WTC11 (cell line): ENCODE measurements at places on chromosomes 1 and 21. TPM values are rescaled to one million over a fixed set of nuclear protein-coding genes. Genes with fewer than 3 reads are reported as not detected.
A peak's percentile ranks its signal among the peaks of the same experiment; 100 is the strongest.

DNA sequence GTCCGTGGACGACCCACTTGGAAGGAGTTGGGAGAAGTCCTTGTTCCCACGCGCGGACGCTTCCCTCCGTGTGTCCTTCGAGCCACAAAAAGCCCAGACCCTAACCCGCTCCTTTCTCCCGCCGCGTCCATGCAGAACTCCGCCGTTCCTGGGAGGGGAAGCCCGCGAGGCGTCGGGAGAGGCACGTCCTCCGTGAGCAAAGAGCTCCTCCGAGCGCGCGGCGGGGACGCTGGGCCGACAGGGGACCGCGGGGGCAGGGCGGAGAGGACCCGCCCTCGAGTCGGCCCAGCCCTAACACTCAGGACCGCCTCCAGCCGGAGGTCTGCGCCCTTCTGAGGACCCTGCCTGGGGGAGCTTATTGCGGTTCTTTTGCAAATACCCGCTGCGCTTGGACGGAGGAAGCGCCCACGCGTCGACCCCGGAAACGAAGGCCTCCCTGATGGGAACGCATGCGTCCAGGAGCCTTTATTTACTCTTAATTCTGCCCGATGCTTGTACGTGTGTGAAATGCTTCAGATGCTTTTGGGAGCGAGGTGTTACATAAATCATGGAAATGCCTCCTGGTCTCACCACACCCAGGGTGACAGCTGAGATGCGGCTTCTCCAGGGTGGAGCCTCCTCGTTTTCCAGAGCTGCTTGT lies 32.4 kb downstream of the PRMT2 start:
- H3K27me3 ChIP-seq: peaks cover 35% of the 10 kb centered on the region
- peaks cover 16% of the 10 kb centered on the region for H3K4me1 ChIP-seq
- H3K27ac ChIP-seq: no peak overlapping the region
- peak overlapping the region; percentile 81 for H3K4me3 ChIP-seq

- no peaks in the 10 kb centered on the region for H3K36me3 ChIP-seq
- H3K27me3 ChIP-seq: peaks cover 4% of the 10 kb centered on the region; the same call in 1 of the 2 replicates
- H3K4me1 ChIP-seq: peaks cover 22% of the 10 kb centered on the region
- no peak overlapping the region for H3K27ac ChIP-seq
- no peak for DNase-seq
Measured at GRCh38 chr1:58862728-58863385, 79.0 kb upstream of the JUN start.

- H3K36me3 ChIP-seq: no peaks in the 10 kb centered on the region; the same call in 1 of the 2 replicates
- no peaks in the 10 kb centered on the region for H3K27me3 ChIP-seq
- no peak for DNase-seq
- H3K4me1 ChIP-seq: peaks cover 95% of the 10 kb centered on the region
- peak overlapping the region; percentile 91 for H3K27ac ChIP-seq
- peak overlapping the region; percentile 37 for H3K4me3 ChIP-seq
Measured at GRCh38 chr1:158020259-158020885, 26.9 kb downstream of the KIRREL1 start.

DNA sequence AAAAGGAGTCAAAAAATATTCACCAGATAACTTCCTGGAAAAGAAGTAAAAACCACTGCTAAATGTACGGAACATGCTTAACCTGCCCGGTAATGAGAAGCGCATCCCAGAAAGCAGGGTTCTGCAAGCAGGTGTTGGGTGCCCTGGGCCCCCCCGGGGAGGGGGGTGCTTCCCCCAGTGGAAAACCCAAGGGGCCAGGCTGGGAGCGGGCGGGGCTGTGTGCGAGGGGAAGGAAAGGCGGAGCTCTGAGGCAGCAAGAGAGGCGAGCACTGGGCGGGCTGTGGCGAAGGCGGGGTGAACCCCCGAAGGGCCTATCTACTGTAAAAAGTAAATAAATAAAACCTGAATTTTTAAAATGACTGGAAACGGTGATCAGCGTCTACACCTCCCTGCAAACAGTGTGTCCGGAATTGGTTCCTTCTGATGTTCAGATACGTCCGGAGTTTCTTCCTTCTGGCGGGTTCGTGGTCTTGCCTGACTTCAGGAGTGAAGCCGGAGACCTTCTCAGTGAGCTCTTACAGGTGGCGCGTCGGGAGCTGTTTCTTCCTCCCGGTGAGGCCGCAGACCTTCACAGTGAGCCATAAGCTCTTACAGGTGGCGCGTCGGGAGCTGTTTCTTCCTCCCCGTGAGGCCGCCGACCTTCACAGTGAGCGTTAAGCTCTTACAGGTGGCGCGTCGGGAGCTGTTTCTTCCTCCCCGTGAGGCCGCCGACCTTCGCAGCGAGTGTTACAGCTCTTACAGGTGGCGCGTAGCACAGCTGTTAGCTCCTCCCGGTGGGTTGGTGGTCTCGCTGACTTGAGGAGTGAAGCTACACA lies 13.4 kb downstream of the FTCD start:
- H3K4me3 ChIP-seq: no peak overlapping the region
- H3K27ac ChIP-seq: no peak overlapping the region

DNA sequence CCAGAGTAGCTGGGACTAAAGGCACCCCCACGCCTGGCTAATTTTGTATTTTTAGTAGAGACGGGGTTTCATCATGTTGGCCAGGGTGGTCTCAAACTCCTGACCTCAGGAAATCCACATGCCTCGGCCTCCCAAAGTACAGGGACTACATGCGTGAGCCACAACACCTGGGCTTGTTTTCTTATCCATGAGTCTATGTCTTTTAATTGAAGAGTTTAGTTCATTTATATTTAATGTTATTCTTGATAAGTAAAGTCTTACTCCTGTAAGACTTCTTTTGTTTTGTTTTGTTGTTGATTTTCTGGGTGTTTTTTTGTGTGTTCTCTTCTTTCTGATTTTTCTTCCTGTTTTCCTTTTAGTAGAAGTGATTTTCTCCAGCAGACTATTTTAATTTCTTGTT lies 621.0 kb downstream of the LTN1 start:
- DNase-seq: no peak
- H3K27ac ChIP-seq: no peak overlapping the region
- H3K4me1 ChIP-seq: no peaks in the 10 kb centered on the region
- H3K27me3 ChIP-seq: no peaks in the 10 kb centered on the region
- H3K36me3 ChIP-seq: peaks cover 9% of the 10 kb centered on the region
- no peak overlapping the region for H3K4me3 ChIP-seq

- H3K4me3 ChIP-seq: no peak overlapping the region
- H3K4me1 ChIP-seq: no peaks in the 10 kb centered on the region; the same call in 1 of the 2 replicates
- H3K36me3 ChIP-seq: peaks cover 29% of the 10 kb centered on the region
- no peak for DNase-seq
- H3K27me3 ChIP-seq: peaks cover 7% of the 10 kb centered on the region
- H3K27ac ChIP-seq: no peak overlapping the region
Measured at GRCh38 chr1:42917241-42917495, 41.5 kb downstream of the SLC2A1 start.

DNA sequence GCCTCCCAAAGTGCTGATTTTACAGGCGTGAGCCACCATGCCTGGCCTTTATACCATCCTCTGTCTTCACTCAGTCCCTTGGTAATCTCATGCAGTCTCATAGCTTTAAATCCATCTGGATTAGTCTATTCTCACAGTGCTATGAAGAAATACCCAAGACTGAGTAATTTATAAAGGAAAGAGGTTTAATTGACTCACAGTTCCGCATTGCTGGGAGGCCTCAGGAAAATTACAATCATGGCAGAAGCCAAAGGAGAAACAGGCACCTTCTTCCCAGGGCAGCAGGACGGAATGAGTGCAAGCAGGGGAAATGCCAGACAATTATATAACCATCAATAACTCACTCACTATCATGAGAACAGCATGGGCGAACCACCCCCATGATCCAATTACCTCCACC lies 49.1 kb upstream of the CPLANE2 start:
- H3K36me3 ChIP-seq: peaks cover 2% of the 10 kb centered on the region
- H3K4me1 ChIP-seq: no peaks in the 10 kb centered on the region; the same call in 1 of the 2 replicates
- no peaks in the 10 kb centered on the region for H3K27me3 ChIP-seq
- H3K27ac ChIP-seq: no peak overlapping the region

DNA sequence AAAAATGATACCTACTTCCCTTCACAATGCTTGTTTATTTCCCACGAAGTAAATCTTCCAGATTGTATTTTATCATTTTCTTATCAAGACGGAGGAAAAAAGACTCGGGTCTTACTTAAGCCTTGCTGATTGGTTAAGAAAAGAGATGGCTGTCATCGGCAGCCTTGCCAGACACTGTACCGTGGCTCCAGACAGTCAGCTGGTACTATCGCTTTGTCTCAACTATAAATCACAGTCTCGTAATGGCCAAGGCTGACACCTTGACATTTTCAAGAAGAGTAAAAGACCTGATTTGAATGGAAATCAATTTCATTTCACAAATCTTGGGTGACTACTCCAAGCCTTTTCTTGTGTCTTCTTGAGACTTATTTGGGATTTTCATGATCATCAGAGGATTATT lies 868.0 kb downstream of the USP25 start:
- H3K27me3 ChIP-seq: no peaks in the 10 kb centered on the region
- peaks cover 3% of the 10 kb centered on the region for H3K36me3 ChIP-seq
- H3K4me1 ChIP-seq: peaks cover under 1% of the 10 kb centered on the region
- no peak overlapping the region for H3K27ac ChIP-seq
- no peak for DNase-seq

DNA sequence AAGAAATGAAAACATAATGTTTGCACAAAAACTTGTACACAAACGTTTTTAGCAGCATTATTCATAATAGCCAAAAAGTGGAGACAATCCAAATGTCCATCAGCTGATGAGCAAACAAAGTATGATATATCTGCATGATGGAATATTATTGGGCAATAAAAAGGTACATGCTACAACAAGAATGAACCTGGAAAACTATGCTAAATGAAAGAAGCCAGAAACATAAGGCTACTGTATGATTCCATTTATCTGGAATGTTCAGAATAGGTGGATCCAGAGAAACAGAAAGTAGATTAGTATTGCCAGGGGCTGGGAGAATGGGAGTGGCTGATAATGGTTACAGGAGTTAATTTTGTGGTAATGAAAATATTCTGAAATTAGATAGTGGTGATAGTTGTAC lies 19.0 kb downstream of the FBXO28 start:
- H3K4me1 ChIP-seq: no peaks in the 10 kb centered on the region
- no peaks in the 10 kb centered on the region for H3K27me3 ChIP-seq
- DNase-seq: no peak
- H3K4me3 ChIP-seq: no peak overlapping the region

DNA sequence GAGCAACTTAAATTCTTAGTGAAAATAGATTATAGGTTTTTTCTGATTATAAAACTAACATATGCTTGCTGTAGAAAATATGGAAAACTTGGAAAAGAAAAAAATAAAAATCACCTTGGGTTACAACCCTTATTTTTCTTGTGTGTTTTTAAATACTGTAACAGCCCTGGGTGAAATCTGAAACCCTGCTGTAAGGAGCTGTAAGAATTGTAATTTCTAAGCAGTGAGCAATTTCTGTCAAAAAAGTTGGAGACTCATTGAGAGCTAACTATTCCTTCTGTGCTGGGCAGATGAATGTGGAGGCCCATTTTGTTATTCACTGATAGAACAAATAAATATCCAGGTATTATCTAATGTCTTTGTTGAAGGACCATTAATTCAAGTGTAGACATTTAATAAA lies 42.6 kb downstream of the ADCY10 start:
- no peak overlapping the region for H3K4me3 ChIP-seq
- H3K27me3 ChIP-seq: no peaks in the 10 kb centered on the region
- H3K4me1 ChIP-seq: peaks cover 25% of the 10 kb centered on the region
- no peaks in the 10 kb centered on the region for H3K36me3 ChIP-seq
- DNase-seq: no peak

DNA sequence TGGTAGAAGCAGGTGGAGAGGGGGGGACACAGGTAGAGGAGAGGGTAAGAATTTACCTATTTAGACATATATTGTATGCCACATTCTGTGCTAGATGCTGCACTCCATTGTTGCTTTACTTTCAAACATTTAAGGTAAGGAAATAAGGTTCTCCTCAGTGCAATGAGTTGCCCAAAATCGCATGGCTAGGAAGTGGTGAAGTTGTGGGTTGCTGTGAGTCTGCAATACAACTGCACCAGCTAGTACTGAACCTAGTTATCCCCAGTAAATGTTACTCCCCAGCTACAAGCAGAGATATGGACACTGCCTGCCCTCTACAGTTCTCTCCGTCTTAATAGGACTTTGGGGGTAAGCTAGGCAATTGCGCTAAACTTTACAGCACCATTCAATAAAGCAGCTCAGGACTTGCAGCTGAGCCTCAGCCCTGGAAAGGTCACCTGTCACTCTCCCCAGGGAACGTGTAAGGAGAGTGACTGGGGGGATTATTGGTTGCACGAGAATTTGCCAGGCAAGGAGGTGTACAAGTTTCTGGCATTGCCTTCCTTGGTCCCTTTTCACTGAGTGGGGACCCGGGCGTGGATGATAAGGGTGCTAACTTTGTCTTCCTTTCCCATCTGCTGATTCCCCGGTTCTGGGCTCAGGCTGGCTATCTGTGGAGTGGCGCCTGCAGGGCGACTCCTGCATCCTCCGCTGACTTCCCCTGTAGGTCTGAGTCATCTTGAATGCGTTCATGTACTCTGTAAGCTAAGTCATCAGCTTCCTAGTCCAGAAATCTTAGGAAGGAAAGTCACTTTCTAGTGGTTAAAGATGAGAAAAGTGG lies 71.3 kb upstream of the CNTN2 start:
- no peak overlapping the region for H3K27ac ChIP-seq
- H3K27me3 ChIP-seq: no peaks in the 10 kb centered on the region
- no peaks in the 10 kb centered on the region for H3K36me3 ChIP-seq
- no peak overlapping the region for H3K4me3 ChIP-seq
- no peaks in the 10 kb centered on the region for H3K4me1 ChIP-seq

The RAB42 gene
- total RNA-seq: 8.9 to 12.6 TPM (median 10.1 TPM) in 3 replicates
